ENCODE measurements at places on chromosomes 11 and 22.

GRCh38 chr11:134322553-134322952 lies 9.2 kb upstream of the GLB1L2 start:
- H3K36me3 ChIP-seq: no peaks in the 10 kb centered on the region
- no peak overlapping the region for H3K4me3 ChIP-seq
- no peak overlapping the region for H3K27ac ChIP-seq
- no peaks in the 10 kb centered on the region for H3K4me1 ChIP-seq
- DNase-seq: no peak
- no peaks in the 10 kb centered on the region for H3K27me3 ChIP-seq

- no peak overlapping the region for H3K27ac ChIP-seq
- H3K27me3 ChIP-seq: no peaks in the 10 kb centered on the region
- H3K4me1 ChIP-seq: 0 out of 2 replicates have a peak, but pooled peaks cover 1% of the 10 kb centered on the region
- no peak overlapping the region for H3K4me3 ChIP-seq
- DNase-seq: no peak
These were observed 25.5 kb downstream of the LDLRAD3 start for GRCh38 chr11:35969089-35970042.

DNA sequence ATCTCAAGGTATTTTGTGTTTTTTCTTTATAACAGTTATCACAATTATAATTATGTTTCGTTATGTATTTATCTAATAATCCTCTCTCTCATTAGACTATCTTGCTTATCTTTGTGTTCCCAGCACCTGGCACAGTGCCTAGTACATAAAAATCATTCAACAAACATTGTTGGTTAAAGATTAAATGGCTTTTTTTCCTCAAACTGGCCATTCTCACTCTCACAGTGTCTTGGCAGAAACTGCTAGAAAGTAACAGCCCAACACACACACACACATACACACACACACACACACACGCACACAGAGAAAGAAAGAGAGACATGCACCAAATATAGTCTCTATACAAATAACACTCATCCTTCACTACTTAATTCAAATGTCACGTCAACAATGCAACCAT lies 36.8 kb downstream of the OR10A6 start:
- H3K27me3 ChIP-seq: no peaks in the 10 kb centered on the region
- DNase-seq: no peak
- H3K4me1 ChIP-seq: no peaks in the 10 kb centered on the region

DNA sequence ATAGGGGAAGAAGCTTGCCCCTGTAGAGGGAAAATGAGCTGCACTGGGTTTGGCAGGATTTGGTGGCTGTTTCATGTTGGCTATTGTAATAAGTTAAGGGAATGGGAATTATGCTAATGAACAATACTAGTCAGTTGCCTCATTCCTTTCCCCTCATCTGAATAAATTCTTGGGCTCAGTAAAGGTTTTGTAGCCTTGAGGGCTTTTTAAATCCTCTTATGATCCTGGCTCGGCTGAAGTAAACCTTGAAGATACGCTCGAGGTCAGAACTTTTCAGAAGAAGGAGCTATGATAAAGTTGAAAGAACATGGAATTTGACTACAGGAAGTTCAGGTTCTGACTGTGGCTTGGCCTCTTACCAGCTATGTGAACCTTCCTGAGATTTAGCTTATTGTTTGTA lies 448.7 kb downstream of the RAB38 start:
- H3K27me3 ChIP-seq: no peaks in the 10 kb centered on the region
- no peak overlapping the region for H3K27ac ChIP-seq
- DNase-seq: no peak
- no peaks in the 10 kb centered on the region for H3K4me1 ChIP-seq

DNA sequence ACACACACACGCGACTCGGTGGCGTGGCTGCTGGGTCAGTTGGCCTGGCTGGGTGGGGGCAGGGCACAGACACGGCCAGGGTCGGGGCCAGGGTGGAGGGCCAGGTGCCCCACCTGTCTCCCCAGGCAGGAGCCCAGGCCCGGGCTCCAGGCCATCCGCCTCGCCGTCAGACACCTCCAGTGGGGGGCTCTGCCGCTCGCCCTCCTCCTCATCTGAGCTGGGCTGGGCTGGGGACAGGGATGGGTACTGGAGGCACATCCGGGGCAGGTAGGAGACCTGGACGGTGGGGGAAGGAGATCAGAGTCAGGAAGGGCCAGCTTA lies 6.2 kb upstream of the MYBPC3 start:
- no peak overlapping the region for H3K4me3 ChIP-seq
- no peak for DNase-seq
- no peaks in the 10 kb centered on the region for H3K36me3 ChIP-seq
- H3K27me3 ChIP-seq: no peaks in the 10 kb centered on the region
- no peak overlapping the region for H3K27ac ChIP-seq

DNA sequence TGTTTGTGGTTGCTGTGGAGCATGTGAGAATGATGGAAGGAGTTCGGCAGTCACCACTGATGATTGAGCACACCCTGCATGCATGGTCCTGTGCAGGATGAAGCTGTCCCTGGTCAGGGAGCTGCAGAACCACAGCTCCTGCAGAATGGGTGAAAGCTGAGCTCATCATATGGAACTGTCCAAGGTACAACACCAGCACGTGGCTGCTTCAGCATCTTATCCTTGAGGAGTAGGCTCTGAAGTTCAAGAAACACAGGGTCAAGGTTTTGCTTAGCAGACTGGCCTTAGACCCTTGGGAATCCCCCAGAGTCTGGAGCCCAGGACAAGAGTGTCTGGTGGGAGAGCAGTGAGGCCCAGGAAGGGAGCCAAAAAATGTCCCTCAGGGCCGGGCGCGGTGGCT lies 182.4 kb upstream of the LARGE1 start:
- no peaks in the 10 kb centered on the region for H3K36me3 ChIP-seq
- DNase-seq: no peak
- H3K4me3 ChIP-seq: no peak overlapping the region
- no peaks in the 10 kb centered on the region for H3K27me3 ChIP-seq
- no peak overlapping the region for H3K27ac ChIP-seq

GRCh38 chr11:40294349-40294735 lies 1165.1 kb downstream of the LRRC4C start:
- no peak overlapping the region for H3K4me3 ChIP-seq
- no peak for DNase-seq
- no peak overlapping the region for H3K27ac ChIP-seq
- H3K27me3 ChIP-seq: peaks cover 8% of the 10 kb centered on the region
- no peaks in the 10 kb centered on the region for H3K4me1 ChIP-seq
- no peaks in the 10 kb centered on the region for H3K36me3 ChIP-seq

DNA sequence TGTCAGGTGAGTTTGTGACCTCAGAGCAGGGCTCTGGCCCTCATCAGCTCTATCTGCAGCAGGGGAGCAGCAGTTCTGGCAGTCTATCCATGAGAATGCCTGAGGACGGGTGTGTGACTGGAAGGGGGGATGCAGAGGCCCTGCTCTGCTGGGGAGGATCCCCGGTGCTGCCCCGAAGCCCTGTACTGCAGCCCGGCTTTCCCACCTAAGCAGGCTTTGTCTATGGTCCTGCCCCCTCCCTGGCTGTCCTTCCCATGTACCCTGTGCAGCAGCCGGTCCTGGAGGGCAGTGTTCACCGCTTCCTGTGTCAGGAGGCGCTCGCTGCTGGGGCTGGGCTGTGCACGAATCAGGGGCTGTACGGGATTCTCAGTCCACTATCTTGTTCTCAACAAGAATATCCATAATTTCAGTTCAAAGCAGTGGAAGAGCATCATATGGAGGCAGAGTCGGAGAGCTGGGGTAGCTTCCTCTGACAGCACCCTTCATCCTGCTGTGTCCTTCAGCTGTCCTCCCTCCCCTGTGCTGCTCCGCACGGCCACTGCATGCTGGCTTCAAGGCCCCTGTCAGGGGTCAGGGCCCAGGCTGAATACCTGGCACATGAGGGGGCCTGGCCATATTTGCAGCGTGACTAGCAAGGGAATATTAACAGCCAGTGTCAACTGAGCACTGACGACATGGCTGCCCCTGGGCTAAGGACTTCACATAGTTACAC lies 125.2 kb downstream of the CTTN start:
- H3K36me3 ChIP-seq: no peaks in the 10 kb centered on the region
- no peak for DNase-seq
- peaks cover 19% of the 10 kb centered on the region for H3K4me1 ChIP-seq
- no peaks in the 10 kb centered on the region for H3K27me3 ChIP-seq
- no peak overlapping the region for H3K4me3 ChIP-seq
- H3K27ac ChIP-seq: no peak overlapping the region

- H3K36me3 ChIP-seq: no peaks in the 10 kb centered on the region
- no peak for DNase-seq
- H3K4me1 ChIP-seq: no peaks in the 10 kb centered on the region
- H3K27me3 ChIP-seq: no peaks in the 10 kb centered on the region
- H3K27ac ChIP-seq: no peak overlapping the region
These were observed 10.3 kb upstream of the DEUP1 start for GRCh38 chr11:93320230-93320629.

- DNase-seq: no peak
- H3K36me3 ChIP-seq: no peaks in the 10 kb centered on the region
- no peak overlapping the region for H3K4me3 ChIP-seq
These were observed 789.4 kb upstream of the KIRREL3 start for GRCh38 chr11:127789927-127790326.

DNA sequence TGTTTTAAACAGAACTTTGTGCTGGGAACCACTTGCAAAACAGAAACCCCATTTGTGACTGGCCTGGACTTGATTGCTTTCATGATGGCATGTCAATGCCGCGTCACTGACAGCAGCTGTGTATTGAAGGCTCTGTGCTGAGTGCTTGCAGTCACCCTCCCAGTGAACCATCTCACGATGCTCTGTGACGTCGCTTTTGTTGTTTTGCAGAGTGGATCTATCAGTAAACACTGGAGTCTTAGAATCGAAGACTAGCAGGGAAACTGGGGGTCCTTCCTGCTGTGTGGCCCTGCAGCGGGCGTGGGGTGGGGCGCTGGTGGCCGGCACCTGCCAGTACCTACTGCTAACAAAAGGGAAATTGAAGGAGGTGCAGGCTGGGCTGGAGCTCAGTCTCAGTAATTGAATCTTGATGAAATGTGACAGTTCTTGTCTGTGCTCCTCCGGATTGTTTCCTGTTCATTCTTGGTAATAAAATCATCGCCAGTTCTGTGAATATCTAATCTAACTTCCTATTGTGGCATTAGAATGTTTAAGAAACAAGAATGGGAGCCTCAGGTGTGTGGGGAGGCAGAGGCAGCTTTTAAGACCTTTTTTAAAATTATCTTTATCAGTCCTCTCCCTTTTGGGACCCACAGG lies 50.5 kb upstream of the PARVG start:
- no peak overlapping the region for H3K27ac ChIP-seq
- no peaks in the 10 kb centered on the region for H3K36me3 ChIP-seq
- H3K4me3 ChIP-seq: no peak overlapping the region
- DNase-seq: no peak

GRCh38 chr22:44172370-44173108 lies 8.2 kb upstream of the PARVG start:
- no peak overlapping the region for H3K27ac ChIP-seq
- H3K27me3 ChIP-seq: no peaks in the 10 kb centered on the region
- H3K4me3 ChIP-seq: no peak overlapping the region
- no peaks in the 10 kb centered on the region for H3K36me3 ChIP-seq
- H3K4me1 ChIP-seq: peaks cover 3% of the 10 kb centered on the region
- no peak for DNase-seq

DNA sequence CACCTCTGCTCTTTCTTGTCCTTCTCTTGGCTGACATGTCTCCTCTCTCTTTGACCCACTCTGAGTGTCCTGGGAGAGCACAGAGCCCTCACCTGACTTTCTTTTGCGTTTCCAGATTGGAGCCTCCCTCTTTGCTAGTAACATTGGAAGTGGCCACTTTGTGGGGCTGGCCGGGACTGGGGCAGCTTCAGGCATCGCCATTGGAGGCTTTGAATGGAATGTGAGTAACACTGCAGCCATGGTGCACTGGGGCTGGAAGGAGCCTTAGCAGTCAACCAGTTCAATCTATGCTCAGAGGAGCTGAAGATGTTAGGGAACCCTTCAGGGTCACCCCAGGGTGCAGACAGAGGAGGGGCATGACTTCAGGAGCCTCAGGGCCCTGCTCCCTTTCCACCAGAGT lies 23.8 kb downstream of the SLC5A1 start:
- H3K27ac ChIP-seq: no peak overlapping the region
- H3K4me1 ChIP-seq: no peaks in the 10 kb centered on the region
- no peak for DNase-seq
- no peak overlapping the region for H3K4me3 ChIP-seq
- H3K36me3 ChIP-seq: no peaks in the 10 kb centered on the region

- no peak for DNase-seq
- no peaks in the 10 kb centered on the region for H3K36me3 ChIP-seq
- H3K4me1 ChIP-seq: no peaks in the 10 kb centered on the region
These were observed 13.6 kb downstream of the SLC22A12 start for GRCh38 chr11:64604458-64605243.

DNA sequence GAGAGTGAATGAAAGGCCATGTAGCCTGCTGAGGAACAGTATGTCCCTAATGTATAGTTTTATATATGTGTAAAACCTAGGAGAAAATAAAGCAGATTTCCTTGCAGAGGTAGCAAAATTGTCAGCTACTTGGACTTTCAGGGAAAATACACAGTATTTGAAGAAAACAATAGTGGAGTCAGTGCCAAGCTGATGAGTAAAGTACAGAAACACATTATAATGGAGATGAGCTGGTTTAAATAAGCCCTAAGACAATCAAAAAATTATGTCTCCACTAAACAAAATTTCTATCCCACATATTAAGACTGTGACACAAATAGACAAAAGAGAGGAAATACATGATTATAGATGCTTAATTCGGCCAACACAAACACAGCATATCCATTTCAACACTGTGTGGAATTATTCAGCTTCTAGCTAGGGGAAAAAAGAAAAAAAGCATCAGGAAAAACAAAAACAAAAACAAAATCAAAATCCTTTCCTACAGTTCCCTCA lies 75.9 kb downstream of the MAML2 start:
- no peak for DNase-seq
- H3K27ac ChIP-seq: no peak overlapping the region
- no peaks in the 10 kb centered on the region for H3K27me3 ChIP-seq
- peaks cover 4% of the 10 kb centered on the region for H3K4me1 ChIP-seq

DNA sequence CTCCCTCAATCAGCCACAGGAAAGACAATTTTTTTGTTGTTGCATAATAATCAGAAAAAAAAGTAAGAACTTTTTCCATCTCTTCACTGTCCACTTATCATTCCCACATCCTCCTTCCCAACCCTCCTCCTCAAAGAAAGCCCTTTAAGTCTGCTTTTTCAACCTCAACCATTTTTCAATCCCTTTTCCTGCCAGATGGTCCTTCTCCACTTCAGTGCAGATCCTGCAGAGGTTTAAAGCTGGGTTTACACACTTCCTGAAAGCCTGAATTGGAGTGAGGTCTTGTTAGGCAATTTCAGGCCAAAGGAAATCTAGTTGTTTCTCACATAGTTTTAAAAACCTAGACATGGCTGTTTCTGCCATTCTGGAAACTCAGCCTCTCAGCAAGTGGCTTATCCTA lies 78.3 kb downstream of the RPL27A start:
- no peak overlapping the region for H3K27ac ChIP-seq
- no peaks in the 10 kb centered on the region for H3K36me3 ChIP-seq
- H3K4me3 ChIP-seq: no peak overlapping the region
- no peaks in the 10 kb centered on the region for H3K4me1 ChIP-seq
- no peak for DNase-seq

DNA sequence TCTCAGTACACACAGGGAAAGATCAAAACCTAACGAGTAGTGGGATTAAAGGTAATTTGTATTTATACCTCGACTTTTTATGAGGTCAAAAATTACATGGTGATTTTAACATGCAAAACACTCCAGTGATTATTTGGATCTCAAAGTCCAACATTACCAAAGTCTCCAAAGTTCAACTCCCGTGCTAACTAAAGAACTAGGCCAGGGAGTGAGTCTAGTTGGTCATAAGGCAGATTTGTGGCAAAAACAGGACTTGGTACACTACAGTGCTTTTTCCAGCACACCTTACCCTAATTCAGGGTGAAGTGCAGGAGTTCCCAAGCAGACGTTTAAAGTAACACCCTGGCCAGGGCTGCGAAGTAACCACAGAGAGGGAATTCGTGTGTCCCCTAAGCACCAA lies 1.1 kb downstream of the PUS3 start:
- H3K27me3 ChIP-seq: peaks cover 8% of the 10 kb centered on the region
- no peak overlapping the region for H3K27ac ChIP-seq
- H3K4me1 ChIP-seq: no peaks in the 10 kb centered on the region
- no peak for DNase-seq
- no peak overlapping the region for H3K4me3 ChIP-seq
